ENCODE measurements at places on chromosomes 11 and 22. TPM values are rescaled to one million over a fixed set of nuclear protein-coding genes. Genes with fewer than 3 reads are reported as not detected.

DNA sequence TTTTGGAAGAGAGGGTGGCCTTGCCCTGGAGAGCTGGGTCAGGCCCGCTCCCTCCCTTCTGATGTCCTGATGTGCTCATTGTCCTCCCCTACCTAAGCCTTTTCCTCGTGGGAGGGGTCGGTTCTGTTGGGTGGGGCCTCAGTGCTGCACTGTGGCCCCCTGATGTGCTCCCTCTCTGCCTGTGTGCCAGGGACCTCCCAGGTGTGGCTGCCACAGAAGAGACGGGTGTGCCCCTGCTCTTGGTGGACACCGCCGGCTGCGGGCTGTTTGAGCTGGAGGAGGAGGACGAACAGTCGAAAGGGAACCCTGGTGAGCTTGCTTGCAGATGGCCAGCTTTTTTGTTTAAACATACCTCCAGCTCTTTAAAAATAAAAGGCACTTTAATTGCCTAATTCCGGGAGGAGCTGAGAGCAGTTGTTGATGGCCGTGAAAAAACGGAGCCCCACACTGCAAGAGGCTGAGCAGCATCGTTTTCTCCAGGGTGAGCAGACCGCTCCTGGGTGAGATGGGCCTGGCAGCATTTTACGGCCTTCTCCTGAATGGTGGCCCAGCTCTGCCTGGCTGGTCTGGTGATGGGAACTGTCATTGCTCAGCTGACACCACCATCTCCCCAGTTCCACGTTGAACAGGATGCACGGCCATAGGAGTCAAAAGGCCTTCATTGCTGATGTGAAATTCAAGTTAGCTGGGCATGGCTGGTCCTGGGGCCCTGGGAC is 30.1 kb downstream of the IGHMBP2 start:
- no peak for DNase-seq
- no peaks in the 10 kb centered on the region for H3K4me1 ChIP-seq
- no peaks in the 10 kb centered on the region for H3K27me3 ChIP-seq
- peaks cover 78% of the 10 kb centered on the region for H3K36me3 ChIP-seq
- no peak overlapping the region for H3K4me3 ChIP-seq

- no peak overlapping the region for H3K27ac ChIP-seq
- H3K36me3 ChIP-seq: 0 out of 2 replicates have a peak, but pooled peaks cover 3% of the 10 kb centered on the region
- DNase-seq: no peak
- H3K27me3 ChIP-seq: no peaks in the 10 kb centered on the region
Measured at GRCh38 chr11:77340501-77340900, 39.0 kb upstream of the GDPD4 start.

DNA sequence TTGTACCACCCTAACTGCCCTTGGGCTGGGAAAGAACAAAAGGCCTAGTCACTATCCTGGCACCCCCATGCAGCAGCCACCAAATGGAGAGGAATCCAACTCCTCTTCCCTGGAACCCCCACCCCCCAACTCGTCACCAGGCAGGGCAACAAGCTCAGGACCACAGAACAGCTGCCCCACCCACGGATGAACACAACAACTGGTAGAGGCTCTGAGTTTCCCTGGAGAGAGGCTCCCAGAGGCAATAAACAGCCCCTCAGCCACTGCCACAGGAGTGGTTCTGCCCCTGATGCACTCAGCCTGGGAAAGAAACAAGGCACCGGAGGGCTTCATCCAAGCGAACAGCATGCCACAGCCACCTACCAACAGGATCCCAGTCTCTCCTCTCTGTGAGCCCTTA is 778.4 kb upstream of the FAT3 start:
- no peak overlapping the region for H3K4me3 ChIP-seq
- H3K36me3 ChIP-seq: no peaks in the 10 kb centered on the region
- H3K4me1 ChIP-seq: no peaks in the 10 kb centered on the region
- no peak for DNase-seq
- no peak overlapping the region for H3K27ac ChIP-seq
- no peaks in the 10 kb centered on the region for H3K27me3 ChIP-seq

- no peak for DNase-seq
- H3K4me3 ChIP-seq: no peak overlapping the region
- peaks cover 76% of the 10 kb centered on the region for H3K27me3 ChIP-seq
- no peak overlapping the region for H3K27ac ChIP-seq
- H3K36me3 ChIP-seq: no peaks in the 10 kb centered on the region
Measured at GRCh38 chr11:76201672-76202412, 4.5 kb downstream of the WNT11 start.

DNA sequence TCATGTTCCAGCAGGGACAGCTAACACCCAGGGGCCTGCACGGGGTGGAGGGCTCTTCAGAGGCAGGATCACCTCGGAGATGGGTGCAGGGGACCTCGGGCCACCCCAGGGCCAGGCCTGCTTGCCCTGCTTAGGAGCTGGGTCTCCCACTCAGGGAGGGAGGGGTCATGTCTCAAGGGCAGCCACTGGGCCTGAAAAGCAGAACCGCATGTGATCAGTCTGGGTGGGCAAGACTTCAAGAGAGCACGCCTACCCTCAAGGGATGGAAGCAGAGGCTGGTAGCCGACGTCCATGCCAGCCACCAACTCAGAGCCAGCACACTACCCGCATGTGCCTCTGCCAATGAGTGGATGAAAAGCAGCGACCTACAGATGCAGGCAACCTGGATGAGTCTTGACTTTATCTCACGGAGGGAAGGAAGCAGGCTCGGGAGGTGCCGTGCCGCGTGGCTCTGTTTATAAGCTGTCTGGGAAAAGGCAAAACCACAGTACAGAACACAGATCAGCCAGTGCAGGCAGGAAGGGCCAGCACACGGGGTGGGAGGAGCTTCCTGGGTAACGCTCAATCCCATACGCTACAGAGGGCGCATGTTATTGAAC is 16.0 kb downstream of the TBX1 start:
- peaks cover 9% of the 10 kb centered on the region for H3K4me1 ChIP-seq
- DNase-seq: peak; percentile 19
- H3K27ac ChIP-seq: no peak overlapping the region
- no peaks in the 10 kb centered on the region for H3K36me3 ChIP-seq
- H3K4me3 ChIP-seq: no peak overlapping the region
- peaks cover 34% of the 10 kb centered on the region for H3K27me3 ChIP-seq

GRCh38 chr11:134413043-134413825 is 1.2 kb upstream of the B3GAT1 start:
- no peaks in the 10 kb centered on the region for H3K4me1 ChIP-seq
- H3K4me3 ChIP-seq: no peak overlapping the region
- no peak overlapping the region for H3K27ac ChIP-seq
- no peak for DNase-seq
- no peaks in the 10 kb centered on the region for H3K36me3 ChIP-seq
- peaks cover 29% of the 10 kb centered on the region for H3K27me3 ChIP-seq

- H3K4me1 ChIP-seq: no peaks in the 10 kb centered on the region
- H3K36me3 ChIP-seq: no peaks in the 10 kb centered on the region
- H3K4me3 ChIP-seq: no peak overlapping the region
- DNase-seq: no peak
Measured at GRCh38 chr11:24470431-24470830, 26.4 kb upstream of the LUZP2 start.

- no peak for DNase-seq
- no peaks in the 10 kb centered on the region for H3K36me3 ChIP-seq
- no peak overlapping the region for H3K4me3 ChIP-seq
- H3K27me3 ChIP-seq: no peaks in the 10 kb centered on the region
- no peaks in the 10 kb centered on the region for H3K4me1 ChIP-seq
Measured at GRCh38 chr22:48277868-48278581, 1515.6 kb downstream of the TBC1D22A start.

MDK gene
- 23.1 TPM for total RNA-seq

- no peaks in the 10 kb centered on the region for H3K36me3 ChIP-seq
- H3K27ac ChIP-seq: no peak overlapping the region
- H3K27me3 ChIP-seq: peaks cover 36% of the 10 kb centered on the region
- no peaks in the 10 kb centered on the region for H3K4me1 ChIP-seq
- no peak overlapping the region for H3K4me3 ChIP-seq
Measured at GRCh38 chr11:75434886-75435570, 2.0 kb upstream of the KLHL35 start.

SCUBE2 gene
- 0.72 TPM for total RNA-seq

DNA sequence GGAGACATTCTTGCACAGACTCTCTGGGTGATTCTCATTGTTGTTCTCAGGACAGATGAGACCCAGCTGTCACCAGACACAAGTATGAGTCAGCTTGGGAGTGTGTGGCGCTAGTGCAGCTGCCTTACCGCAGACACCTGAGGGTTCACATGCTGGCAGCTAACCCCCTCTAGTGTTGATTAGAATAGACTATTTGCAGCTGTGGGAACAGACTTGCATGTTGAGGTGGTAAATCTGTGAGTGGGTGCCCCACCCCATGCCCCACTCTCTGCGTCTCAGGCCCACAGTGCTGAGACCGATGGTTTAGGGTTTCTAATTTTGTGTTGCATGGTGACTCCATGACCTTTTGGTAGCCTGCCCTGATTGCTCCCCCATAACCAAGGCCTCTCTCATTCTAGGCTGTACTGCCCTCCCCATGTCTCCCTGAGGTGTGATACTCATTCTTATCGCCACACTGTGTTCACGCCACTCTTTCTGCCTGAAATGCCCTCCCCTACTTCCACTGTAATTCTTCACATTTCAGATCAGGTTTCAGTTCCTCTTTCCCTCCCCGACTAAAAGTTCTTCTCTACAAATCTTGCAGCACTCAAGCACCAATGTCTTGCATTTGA is 73.7 kb upstream of the KIRREL3 start:
- no peaks in the 10 kb centered on the region for H3K36me3 ChIP-seq
- 0 out of 2 replicates have a peak, but pooled peaks cover 2% of the 10 kb centered on the region for H3K4me1 ChIP-seq
- H3K27me3 ChIP-seq: peaks cover 50% of the 10 kb centered on the region
- no peak overlapping the region for H3K27ac ChIP-seq

GRCh38 chr11:32851251-32851650 is 21.5 kb downstream of the PRRG4 start:
- H3K27ac ChIP-seq: no peak overlapping the region
- DNase-seq: no peak

DNA sequence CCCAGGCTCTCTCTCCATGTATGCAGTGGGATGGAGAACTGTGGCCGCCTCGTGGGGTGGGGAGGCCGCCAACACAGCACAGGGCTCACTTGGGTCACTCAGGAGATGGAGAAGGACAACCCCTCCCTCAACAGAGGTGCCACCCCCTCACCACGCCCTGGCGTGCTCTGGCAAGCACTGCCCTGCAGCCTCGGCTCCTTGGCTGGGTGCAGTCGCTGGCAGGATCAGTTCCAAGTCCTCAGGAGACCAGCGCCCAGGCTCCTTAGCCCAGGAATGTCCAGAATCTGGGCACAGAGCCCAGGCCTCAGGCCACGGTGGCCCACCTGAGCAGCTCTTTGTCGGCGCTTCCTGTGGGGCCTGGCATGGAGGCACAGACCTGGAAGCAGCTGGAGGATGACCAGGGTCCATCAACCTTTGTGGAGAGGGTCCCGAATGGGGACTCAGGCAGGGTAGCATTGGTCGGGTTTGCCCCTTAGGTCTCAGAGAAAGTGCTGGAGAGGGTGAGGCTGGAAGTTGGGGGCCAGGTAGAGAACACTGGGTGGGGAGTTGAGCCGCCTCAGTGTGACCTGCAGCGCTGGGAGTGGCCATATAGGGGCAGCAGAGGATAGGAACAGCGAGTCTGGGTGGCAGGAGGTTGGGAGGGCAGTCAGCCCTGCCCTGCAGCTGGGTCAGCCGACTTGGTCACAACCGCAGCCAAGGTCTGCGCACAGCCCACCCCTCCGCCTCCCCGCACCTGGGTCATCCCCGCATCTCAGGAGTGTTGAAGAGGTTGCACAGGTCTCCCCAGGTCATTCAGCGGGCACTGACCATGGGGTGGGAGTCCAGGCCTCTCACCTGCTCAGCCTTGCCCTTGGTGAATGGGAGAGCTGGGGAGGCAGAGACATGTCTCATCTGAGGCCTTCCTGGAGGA is 8.2 kb downstream of the SUSD2 start:
- no peaks in the 10 kb centered on the region for H3K27me3 ChIP-seq
- H3K27ac ChIP-seq: peak overlapping the region; percentile 16
- H3K36me3 ChIP-seq: no peaks in the 10 kb centered on the region
- H3K4me1 ChIP-seq: peaks cover 10% of the 10 kb centered on the region
- DNase-seq: peak; percentile 50

- no peaks in the 10 kb centered on the region for H3K27me3 ChIP-seq
- H3K4me1 ChIP-seq: peaks cover 69% of the 10 kb centered on the region
- DNase-seq: peak; percentile 52
Measured at GRCh38 chr11:12120031-12121008, 9.9 kb downstream of the MICAL2 start.

DNA sequence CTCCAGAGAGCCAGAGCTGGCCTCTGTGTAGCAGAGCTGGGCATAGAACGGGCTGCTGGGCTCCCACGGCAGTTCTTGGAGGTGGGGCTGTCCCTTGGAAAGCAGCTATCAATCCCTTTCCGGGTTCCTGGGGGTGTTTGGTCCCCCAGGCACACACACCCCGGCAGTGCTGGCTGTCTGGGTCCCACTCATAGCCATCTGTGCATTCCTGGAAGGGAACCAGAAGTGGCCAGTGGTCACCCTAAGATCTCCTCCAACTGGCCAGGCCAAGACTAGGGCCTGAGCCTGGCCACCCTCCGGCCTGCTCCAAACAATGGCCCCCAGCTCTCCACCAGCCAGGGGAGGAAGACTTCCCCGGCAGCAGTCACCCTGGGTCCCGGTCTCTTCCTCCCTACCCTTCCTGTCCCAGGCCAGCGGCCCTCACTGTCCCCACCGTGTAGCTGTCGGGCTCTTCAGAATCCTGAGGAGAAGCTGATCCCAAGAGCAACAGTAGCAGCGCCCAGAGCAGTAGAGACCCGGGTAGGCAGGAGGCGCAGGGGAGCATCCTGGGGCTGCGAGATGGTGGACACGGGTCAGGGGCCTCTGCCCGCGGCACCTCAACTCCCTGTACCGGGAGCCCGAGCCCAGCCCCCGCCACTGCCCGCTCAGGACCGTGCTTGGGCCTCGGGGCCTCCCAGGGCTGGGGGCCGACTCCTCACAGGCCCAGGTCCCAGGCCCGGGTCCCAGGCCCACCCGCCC is 620 bp downstream of the EFEMP2 start:
- H3K27me3 ChIP-seq: no peaks in the 10 kb centered on the region
- H3K4me3 ChIP-seq: peak overlapping the region; percentile 89
- H3K27ac ChIP-seq: peak overlapping the region; percentile 98
- H3K4me1 ChIP-seq: peaks cover 14% of the 10 kb centered on the region
- DNase-seq: no peak
- H3K36me3 ChIP-seq: peaks cover 41% of the 10 kb centered on the region

- no peak overlapping the region for H3K4me3 ChIP-seq
- no peak overlapping the region for H3K27ac ChIP-seq
- DNase-seq: no peak
- no peaks in the 10 kb centered on the region for H3K4me1 ChIP-seq
Measured at GRCh38 chr11:8266246-8267241, 2.9 kb upstream of the LMO1 start.

KDM4D gene
- 0.90 TPM for total RNA-seq

DNA sequence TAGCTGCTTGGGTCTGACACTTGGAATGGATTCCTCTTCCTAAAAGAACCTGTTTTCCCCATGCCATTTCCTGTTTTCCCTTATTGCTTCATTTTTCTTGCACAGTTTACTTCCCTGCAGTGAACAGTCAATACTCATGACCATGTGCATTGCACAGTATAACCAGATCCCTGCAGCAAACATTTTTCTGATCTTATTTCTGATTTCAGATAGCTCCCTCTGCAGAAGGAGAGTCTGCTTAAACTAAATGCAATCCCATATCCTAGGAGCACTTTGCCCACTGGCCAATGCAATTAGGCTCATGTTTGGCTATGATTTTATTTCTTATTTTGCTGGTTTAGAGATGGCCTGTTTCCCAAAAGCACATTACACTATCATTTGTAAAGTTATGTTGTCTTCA is 96.7 kb upstream of the CD44 start:
- no peaks in the 10 kb centered on the region for H3K36me3 ChIP-seq
- H3K27me3 ChIP-seq: no peaks in the 10 kb centered on the region
- no peak overlapping the region for H3K27ac ChIP-seq
- no peak overlapping the region for H3K4me3 ChIP-seq

Measured in IMR-90 (cell line).